ENCODE measurements at places on chromosomes 3 and 15.

- no peak for DNase-seq
Observed at GRCh38 chr3:194750491-194750828, 64.8 kb downstream of the FAM43A start.

GRCh38 chr3:190826018-190826417 lies 36.5 kb downstream of the GMNC start:
- DNase-seq = no peak

GRCh38 chr15:91535856-91536500 lies 317.5 kb upstream of the SLCO3A1 start:
- DNase-seq = no peak

DNA sequence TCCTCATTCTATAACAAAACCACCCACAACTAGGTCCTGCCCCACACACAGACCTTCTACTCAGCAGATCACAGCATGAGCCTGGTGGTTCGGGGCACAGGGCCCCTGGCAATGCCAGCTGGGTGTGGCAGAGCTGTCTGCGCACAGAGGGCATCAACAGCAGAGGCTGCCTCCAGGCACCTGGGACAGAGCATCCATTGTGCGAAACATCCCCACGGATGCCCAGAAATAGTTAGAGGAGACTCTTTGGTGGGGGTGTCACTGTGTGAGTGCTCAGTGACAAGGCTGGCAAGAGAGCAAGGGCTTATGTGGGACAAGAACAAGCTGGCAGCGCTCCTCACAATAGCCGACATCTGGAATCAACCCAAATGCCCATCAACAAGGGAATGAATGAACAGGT lies 487.4 kb upstream of the PROK2 start:
- peak; percentile 70 for DNase-seq

DNA sequence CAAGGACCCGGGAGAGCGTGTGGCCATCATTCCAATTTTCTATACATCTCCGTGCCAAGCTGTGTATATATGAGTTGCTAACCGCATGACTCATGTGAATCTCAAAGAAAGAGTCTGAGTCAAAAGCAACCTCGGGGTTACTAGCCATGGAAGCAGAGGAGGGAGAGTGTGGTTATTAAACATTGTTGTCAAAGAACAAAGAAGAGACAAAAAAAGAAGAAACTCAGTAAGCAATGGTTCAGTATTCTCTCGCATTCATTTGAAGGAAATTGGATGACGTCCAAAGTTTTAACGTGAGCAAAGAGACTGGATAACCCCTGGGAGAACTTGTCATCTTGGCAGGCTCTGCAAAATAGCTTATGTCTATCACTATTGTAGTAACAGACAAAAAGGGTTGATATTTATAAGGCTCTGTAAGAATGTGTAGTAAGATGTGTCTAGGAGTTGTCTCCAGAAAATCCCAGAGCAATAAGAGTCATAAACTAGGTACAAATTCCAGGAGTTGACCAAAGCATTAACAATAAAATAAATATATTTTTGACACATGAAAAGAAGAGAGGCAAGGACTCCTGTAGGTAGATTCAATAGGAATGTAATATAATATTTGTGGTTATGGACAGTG lies 52.8 kb upstream of the GRM7 start:
- DNase-seq = no peak

DNA sequence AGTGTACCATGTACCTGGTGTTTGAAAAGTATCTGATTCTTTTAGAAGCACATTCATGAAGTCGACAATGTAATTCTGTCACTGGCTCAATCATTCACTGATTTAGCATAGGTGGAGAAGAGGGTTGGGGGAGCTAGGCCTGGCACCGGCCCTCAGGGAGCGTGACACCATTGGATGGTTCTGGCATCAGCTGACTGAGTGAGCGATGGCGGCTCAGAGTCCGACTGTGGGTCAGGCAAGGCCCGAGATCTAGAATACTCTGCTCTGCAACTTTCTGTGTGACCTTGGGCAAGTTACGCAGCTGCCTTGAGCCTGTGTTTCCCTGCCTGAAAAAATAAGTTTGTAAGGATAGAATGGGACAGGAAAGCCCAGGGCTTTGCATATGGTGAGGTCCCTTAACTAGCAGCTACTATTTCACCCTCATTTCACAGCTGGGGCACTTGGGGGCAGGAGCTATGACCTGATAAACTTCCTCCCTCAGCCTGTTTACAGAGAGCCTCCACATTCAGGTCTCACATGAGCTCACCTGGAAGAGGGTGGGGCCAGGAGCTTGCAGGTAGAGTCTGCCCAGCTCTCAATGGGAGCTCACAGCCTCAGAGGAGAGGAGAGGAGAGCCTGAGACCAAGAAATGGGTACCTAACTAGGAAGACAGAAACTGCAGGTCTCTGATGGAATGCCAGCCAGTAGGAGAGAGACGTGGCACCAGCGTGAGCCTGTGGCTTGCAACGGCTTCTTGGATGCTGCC lies 153.7 kb upstream of the TLE3 start:
- DNase-seq = no peak

DNA sequence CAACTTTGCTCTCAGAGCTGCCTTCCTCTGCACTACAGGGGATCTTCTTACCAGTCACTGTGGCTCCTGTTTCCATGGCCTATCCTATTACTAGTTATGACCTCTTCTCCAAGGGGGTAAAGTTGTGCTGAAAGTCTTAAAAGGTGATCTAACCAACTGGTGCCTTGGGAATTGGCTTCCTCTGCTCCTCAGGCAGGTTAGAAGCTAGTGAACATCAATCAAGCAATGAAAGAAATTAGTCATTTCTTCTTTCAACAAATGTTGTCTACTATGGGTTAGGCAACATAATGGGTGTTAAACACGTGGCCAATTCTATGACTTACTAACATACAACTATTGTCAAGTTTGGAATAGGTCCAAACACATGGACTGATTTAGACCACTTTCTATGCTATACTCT lies 571.4 kb upstream of the NAALADL2 start:
- no peak for DNase-seq

GRCh38 chr15:35912196-35912595 lies 366.2 kb upstream of the DPH6 start:
- no peak for DNase-seq

- DNase-seq = no peak
Observed at GRCh38 chr3:4778119-4778518, 201.1 kb upstream of the BHLHE40 start.

GRCh38 chr3:197750858-197751737 lies 1.4 kb downstream of the FYTTD1 start:
- DNase-seq = peak; percentile 28

GRCh38 chr3:36677331-36678007 lies 86.9 kb downstream of the DCLK3 start:
- no peak for DNase-seq

- peak; percentile 54 for DNase-seq
Observed at GRCh38 chr3:10852066-10852808, 36.2 kb downstream of the SLC6A11 start.

GRCh38 chr3:188064831-188065493 lies 89.0 kb upstream of the LPP start:
- DNase-seq = no peak

DNA sequence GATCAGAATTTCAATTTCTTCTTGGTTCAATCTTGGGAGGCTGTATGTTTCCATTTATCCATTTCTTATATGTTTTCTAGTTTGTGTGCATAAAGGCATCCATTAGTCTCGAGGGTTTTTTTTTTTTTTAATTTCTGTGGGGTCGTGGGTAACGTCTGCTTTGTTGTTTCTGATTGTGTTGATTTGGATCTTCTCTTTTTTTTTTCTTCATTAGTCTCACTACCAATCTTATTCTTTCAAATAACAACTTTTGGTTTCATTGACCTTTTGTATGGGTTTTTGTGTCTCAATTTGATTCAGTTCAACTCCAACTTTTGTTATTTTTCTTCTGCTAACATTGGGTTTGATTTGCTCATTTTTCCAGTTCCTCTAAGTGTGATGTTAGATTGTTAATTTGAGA lies 48.9 kb downstream of the MCTP2 start:
- DNase-seq = no peak

- DNase-seq = no peak
Observed at GRCh38 chr15:85005746-85006145, 24.1 kb downstream of the PDE8A start.

DNA sequence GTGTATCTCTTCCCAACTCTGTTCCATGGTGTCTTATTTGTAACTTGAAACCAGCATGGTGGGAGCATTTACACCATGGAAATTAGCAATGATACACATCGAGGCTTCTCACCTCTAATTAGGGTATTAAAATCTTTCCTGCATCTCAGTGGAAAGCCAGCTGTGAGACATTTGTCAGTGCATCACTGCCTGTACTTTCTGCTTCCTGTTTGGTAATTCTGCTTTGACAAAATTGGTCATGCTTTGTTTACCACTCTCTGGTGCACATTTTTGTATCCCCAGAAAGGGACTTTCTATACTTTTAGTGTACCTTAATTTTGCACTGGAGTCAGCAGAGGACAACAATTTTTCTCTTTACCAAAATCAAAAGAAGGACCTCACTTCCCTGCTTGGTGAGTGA lies 402.1 kb downstream of the PDCD6IP start:
- DNase-seq = no peak

DNA sequence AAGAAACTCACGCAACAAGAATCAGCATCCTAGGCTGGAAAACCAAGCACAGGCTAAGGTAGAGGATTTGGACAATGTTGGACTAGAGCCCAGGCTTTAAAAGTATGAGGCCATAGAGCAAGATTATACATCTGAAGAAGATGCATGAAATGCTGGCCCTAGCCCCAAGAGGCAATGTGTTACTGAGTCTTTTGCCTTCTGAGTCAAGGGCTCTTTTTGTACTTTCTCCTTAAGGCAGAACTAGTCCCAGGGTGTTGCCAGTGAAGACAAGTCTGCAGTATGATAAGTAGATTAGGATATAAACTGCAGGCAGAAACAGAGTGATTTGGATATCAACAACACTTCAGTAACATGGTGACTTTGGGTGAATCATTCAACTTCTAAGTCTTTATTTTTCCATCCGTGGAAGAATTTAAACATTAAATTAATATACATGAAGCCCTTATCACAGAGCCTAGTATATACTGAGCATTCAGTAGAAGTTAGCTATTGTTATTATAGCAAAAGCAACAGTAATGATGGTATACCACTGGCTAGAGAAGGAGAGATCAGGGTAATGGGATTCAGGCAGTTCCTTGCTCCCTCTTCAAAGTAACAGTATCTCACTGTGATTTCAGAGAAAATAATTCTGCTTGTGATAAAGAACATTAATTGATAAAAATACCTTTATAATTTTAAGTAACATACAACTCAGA lies 99.9 kb upstream of the MLF1 start:
- DNase-seq = no peak

DNA sequence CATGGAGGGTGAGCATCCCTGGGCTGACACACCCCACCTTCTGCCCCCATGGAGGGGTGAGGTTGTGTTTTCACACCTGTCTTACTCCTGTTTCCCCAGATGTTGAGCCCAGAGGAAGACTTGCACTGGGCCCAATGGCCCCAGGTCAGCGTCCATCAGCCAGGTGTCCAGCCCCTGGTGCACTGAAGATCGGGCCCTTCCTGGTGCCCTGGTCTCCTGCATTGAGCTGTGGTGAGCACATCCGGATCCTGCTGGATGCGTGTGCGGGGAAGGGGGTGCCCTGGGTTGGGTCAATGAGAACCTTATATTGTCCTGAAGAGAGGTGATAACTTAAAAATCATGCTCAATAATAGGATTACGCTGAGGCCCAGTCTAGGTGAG lies 227.3 kb downstream of the SNRPN start:
- no peak for DNase-seq

- no peak for DNase-seq
Observed at GRCh38 chr3:131107637-131108433, 81.2 kb downstream of the NEK11 start.

DNA sequence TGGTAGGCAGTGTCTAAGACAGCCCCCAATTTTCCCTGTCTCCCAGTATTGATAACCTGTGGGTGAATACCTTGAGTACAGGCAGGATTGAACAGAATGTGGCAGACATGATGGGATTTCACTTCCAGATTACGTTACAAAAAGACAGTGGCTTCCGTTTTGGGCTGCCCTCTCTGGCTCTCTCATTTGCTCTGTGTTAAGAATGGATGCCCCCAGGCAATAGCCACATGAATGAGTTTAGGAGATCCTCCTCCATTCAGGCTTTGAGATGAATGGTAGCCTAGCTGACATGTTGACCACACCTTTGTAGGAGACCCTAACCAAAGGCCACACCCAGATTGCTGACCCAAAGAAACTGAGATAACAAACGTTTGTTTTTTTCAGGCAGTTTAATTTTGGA lies 34.3 kb downstream of the UBXN7 start:
- DNase-seq = no peak

DNA sequence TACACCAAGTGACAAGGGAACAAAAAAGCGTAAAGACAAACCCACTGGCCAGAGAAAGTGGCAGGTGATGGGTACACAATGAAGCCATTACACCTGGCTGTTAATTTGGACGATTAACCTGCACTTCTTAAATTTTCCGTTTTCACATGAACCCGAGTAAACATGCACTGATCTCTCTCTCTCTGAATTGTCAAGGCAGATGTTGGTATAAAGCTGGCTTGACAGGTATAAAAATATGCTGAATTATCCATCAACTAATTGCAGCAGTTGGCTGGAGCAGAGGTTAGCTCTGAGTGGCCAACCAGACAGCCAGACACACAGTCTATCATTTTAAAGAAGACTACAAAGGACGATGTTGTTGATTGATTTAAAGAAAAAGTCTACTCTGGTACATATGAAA lies 561.7 kb upstream of the ALCAM start:
- no peak for DNase-seq

DNA sequence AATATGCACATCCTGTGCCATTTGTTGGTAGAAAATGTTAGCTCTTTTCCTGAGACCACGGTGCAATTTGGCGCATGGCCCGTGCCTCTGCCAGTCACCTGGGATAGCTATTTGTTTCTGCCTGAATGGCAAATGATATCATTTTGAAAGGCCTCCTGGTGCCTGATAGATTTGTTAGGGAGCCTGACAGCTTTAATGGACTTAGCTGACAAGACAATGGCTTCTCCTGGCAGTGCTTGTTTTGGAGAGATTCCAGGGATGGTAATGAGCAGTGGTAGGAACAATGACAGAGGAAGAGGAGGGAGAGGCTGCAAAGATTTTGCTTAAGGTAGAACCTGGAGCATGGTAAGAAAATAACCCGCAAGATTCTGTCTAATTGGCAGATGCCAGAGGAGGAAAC lies 268.5 kb downstream of the CLSTN2 start:
- no peak for DNase-seq

- no peak for DNase-seq
Observed at GRCh38 chr3:150161011-150161410, 190.3 kb upstream of the PFN2 start.

- DNase-seq = no peak
Observed at GRCh38 chr15:41011055-41011815, 58.0 kb downstream of the CHAC1 start.

GRCh38 chr3:188472336-188472735 lies 318.4 kb downstream of the LPP start:
- DNase-seq = no peak
